ENCODE measurements at places on chromosomes 2 and 18.
A peak's percentile ranks its signal among the peaks of the same experiment; 100 is the strongest.

GRCh38 chr2:52429740-52430139, 1337.9 kb upstream of the CHAC2 start:
- DNase-seq: no peak

- DNase-seq: peak; percentile 73
Observed at GRCh38 chr18:76494231-76495005, 624 bp downstream of the ZNF516 start.

GRCh38 chr2:221360742-221361141, 211.4 kb downstream of the EPHA4 start:
- no peak for DNase-seq

DNA sequence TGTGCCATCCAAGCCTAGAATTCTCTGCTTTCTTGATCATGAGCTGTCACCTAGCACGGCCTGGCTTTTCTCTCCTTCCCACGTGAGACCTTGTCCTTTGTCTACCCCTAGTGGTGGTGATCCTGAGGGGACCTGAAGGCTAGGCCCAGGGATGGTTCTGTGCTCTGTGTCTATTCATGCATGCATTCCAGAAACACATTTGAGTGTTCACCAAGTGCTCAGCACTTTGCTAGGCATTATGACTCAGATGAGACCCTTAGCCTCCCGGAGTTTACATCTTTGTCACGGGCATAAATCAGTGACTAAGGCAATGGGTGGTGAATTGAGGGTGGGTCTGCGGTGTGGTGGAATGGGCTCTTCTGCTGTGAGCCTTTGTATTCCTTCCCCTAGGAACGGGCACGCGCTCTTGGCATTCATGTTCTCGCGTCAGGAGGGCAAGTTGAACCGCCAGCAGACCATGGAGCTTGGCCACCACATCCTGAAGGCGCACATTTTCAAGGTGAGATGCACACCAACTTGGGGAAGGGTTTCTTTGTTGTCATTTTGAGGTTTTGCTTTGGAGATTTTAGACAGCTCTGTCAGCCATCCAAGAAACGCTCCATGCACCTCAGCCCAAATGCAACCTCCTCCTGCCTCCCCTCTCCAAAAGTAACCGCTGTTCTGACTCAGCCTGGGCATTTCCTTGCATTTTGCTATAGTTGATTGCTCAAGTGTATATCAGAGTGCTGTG, 100.9 kb downstream of the WDSUB1 start:
- peak; percentile 58 for DNase-seq

DNA sequence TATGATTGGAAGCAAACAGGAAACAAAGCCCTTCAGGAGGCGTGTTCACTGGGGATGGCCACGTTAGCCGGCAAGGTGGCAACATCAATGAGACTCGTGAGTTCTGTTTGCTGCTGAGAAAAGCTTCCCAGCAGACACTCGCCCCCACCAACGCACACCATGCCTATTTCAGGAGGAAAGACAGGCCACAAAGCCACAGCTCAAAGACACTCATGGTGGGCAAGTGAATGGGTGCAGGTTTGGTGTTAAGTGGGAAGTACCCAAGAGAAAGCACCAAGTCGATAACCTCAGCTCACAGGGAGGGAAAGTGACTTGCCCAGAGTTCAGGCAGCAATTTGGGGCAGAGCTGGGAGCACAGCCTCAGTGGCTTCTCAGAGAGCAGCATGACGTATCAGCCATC, 10.5 kb upstream of the MTERF4 start:
- DNase-seq: no peak

DNA sequence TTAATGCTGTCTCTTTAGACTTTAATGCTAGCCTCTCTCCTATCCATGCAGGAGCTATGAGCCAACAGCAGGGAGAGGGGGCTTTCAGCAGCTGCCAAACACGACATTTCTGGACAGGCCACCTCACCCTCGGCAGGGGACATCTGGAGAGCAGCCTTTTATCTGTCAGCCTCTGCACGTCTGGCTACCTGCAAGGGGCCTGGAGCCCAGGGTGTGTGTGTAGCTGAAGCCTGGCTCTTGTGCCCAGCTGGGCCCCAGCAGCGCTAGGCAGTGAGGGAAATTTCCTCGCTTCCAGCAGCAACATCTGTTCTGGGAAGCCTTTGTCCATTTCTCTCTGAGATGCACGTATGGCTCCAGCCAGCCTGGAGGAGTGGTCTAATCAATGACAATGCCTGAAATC, 728.7 kb upstream of the ID2 start:
- no peak for DNase-seq

- DNase-seq: no peak
Observed at GRCh38 chr2:160258492-160258805, 58.4 kb upstream of the ITGB6 start.

DNA sequence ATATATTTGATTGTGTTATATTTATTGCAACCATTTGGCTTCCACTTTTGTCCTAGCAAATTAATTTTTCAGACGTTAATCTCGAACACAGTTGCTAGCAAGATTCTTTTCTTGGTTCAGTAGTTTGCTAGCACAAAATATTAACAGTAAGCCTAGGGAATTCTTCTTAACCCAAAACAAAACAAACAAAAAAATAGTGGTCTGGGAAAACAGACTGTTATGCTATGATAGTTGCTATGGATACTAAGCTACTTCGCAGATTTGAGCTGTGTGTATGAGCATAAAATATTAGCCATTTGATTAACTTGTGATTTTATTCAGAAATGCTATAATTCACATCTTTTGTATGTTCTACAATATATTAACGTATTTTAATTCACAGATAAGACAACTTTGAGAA, 541.5 kb upstream of the NETO1 start:
- DNase-seq: no peak

- no peak for DNase-seq
Observed at GRCh38 chr2:21406386-21406785, 282.6 kb downstream of the TDRD15 start.

- peak; percentile 78 for DNase-seq
Observed at GRCh38 chr2:199458009-199458805, 468 bp upstream of the SATB2 start.

DNA sequence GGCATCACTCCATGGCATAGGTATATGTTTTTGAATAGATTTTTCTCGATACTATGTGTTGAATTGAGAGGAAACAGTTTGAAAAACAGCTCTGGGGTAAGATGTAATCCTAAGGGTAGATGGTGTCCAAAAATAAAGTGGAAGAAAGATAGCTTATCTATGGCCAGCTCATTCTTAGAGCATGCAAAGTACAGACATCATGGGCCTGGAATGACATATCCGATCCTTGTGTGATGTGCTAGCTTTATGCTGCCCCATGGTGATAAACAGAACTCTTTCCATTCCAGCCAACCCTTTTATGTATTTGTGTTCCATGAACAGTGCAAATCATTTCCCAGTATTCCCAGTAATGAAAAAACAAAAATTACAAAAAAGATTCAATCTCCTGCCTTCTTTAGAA, 390.2 kb upstream of the NXPH2 start:
- DNase-seq: no peak

GRCh38 chr2:160741815-160742214, 248.2 kb upstream of the RBMS1 start:
- DNase-seq: peak; percentile 73

- no peak for DNase-seq
Observed at GRCh38 chr2:6888724-6889123, 11.1 kb downstream of the RSAD2 start.

GRCh38 chr2:109166811-109167210, 37.8 kb downstream of the SH3RF3 start:
- DNase-seq: no peak

- DNase-seq: no peak
Observed at GRCh38 chr18:57095884-57096283, 51.0 kb upstream of the BOD1L2 start.

GRCh38 chr18:3172097-3172496, 47.7 kb downstream of the MYOM1 start:
- no peak for DNase-seq

DNA sequence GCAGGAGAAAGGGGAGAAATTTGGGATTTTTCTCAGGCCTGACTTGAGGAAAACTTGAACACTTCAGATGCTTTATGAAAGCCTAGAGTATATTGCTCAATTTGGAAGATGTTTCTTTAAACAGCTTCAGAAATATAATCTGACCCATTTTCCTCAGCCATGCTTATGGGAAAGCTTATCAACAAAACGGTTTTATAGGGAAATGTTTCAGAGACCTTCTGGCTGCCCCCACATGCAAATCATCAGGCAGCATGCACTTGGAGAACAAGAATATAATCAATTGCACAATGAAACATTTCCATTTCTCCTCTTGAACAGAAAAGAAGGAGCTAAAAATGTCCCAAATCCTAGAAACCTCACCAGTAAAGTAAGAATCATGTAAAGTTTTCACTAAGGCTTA, 411.2 kb upstream of the ETAA1 start:
- no peak for DNase-seq

DNA sequence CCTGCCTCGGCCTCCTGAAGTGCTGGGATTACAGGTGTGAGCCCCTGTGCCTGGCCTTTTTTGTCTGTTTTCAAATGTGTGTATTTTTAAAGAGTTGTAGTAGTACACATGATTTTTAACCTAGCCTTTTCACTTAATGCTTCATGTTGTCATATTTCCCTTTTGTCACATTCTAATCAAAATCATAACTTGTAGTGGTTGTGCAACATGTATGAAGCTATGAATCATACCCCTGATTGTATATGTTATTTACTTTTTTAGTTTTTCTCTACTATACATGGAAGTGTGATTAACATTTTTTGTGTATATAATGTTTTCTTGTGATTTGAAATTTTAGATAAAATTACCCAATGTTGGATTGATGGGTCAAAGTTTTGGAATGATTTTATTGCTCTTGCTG, 8.5 kb downstream of the GEN1 start:
- DNase-seq: no peak

DNA sequence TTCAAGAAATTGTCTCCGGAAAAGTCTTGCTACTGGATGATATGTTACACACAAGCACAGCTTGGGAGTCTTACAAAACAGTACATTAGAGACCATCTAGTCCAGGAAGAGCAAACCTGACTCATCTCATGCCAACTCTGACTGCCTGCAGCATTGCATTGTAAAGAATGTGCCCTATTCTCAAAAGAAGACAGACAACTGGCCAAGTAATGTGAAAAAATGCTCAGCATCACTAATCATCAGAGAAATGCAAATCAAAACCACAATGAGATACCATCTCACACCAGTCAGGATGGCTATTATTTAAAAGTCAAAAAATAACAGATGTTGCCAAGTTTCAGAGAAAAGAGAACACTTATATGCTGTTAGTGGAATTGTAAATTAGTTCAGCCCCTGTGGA, 42.7 kb upstream of the GORASP2 start:
- DNase-seq: no peak

DNA sequence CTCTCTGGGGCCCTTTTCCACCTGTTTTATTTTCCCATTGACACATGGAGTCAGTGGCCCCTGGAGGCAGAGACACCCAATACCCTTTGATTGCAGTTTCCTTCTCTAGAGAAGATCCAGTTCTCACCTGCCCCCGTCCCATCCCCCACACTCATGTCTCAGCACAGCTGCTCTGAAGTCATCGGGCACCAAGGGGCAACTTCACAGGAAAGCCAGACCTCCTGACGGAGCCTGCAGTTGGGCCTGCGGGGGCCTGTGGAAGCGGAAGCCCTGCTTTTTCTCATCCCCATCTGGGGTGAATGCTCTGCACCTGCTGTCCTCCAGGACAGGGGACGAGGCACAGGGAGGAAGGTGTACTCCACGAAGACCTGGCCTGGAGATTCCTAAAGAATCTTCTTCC, 308.3 kb upstream of the EPAS1 start:
- no peak for DNase-seq

- no peak for DNase-seq
Observed at GRCh38 chr2:207920321-207920720, 105.0 kb downstream of the PLEKHM3 start.

DNA sequence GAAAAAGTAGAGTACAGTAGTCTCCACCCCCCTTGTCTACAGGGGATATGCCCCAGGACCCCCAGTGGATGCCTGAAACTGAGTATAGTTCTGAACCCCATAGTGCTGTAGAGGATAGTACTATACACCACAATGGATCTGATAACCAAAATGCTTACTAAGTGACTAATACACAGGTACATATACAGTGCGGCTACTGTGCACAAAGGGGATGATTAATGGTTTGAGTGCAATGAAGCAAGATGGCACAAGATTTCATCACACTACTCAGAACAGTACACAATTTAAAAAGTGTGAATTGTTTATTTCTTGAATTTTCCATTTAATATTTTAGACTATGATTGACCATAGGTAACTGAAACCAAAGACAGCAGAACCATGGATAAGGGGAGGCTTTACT, 446.9 kb upstream of the NRP2 start:
- DNase-seq: no peak

DNA sequence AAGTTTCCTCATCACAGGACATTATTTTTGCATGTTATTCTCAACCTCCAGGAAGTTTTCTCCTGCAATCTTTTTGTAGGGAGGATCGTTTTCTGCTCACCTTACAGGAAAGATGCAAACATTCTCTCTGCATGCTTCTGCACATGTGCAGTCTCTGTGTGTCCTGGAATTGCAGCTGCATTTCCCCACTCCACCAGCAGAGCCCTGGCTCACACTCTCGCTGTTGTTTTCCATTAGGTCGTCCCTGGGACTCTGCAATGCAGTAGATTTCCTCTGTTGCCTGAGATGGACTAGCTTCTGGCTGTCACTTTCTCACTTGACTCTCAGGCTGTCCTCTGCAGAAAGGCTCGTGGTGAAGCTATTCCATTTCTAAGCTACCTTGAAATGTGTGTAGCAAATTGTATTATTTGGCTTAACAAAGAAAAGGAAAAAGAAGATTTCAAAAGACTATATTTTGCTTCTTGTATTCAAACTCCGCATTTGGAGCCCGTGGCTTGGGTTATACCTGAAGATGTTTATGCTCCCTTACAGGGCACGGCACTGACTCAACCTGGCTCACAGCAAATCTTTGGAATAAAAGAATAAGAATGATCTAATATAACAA, 346.7 kb downstream of the RAD51AP2 start:
- peak; percentile 71 for DNase-seq

DNA sequence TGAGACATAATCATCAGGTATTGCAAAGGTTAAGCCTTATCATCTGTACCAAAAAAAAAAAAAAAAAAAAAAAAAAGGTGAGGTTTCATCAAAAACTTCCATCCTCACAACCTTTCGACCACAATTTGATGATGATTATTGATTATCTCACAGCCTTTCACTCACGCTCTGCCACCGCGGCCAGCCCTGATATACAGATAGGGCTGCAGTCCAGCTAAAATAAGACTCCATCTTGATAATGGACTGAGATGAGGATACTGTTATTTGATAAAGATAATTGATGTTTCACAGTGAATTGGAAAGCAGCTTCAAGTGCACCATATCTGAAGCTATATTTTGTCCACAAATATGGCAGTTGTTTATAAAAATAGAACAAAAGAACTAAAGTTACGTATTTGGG, 159.7 kb upstream of the BOD1L2 start:
- no peak for DNase-seq

- peak; percentile 60 for DNase-seq
Observed at GRCh38 chr2:13414897-13415296, 698.2 kb downstream of the TRIB2 start.

- no peak for DNase-seq
Observed at GRCh38 chr2:235347691-235348090, 146.2 kb upstream of the AGAP1 start.

- DNase-seq: no peak
Observed at GRCh38 chr18:69945220-69946114, 2.2 kb downstream of the CD226 start.

GRCh38 chr2:65507102-65508069, 75.0 kb upstream of the SPRED2 start:
- no peak for DNase-seq

- no peak for DNase-seq
Observed at GRCh38 chr18:67421651-67422050, 94.9 kb downstream of the DSEL start.

All from NCI-H82 (cell line).